Right atrium auricular region (tissue), 2 donors: ENCODE measurements at places on chromosomes 11 and 22.

- no peak for DNase-seq
These were observed 257.5 kb upstream of the FAT3 start for GRCh38 chr11:91967026-91967690.

DNA sequence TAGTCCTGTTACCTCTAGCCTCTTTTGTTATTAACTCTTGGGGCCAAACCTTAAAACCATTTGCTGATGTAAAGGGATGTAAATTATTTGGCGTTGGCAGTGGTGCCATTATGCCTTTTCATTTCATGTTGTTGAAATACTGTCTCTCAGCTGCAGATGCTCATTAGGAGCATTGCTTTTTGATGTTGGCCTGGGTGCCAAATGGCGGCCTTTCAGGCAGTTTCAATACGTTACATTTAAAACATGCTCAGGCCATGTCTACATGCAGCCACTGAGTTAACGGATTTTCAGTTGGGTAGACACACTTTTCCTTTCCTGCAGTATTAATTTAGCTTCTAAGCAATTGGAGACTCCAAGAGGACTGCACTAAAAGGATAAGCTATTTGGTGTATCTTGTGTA is 5.3 kb downstream of the NCAM1 start:
- no peak for DNase-seq

GRCh38 chr11:9741260-9741659 is 77.4 kb downstream of the SWAP70 start:
- DNase-seq: no peak

DNA sequence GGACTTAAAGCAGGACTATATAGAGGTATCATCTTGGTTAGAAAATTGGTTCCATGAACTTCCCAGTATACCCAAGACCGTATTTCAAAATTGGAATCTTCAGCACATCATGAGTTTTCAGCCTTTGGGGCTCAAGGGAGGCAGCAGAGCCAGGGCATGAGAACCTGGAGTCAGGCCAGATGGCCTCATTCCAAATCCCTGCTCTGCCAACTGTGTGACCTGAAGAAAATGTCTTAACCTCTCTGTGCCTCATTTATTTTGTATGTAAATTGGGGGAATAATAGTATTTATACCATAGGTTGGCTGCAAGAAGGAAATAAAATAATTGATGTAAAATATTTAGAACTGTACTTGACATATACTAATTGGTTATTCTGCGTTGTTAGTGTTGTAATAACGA is 987.6 kb downstream of the TBC1D22A start:
- no peak for DNase-seq

- no peak for DNase-seq
These were observed 59.0 kb downstream of the THAP12 start for GRCh38 chr11:76321820-76322524.

GRCh38 chr11:9332655-9333054 is 18.3 kb upstream of the TMEM41B start:
- no peak for DNase-seq

DNA sequence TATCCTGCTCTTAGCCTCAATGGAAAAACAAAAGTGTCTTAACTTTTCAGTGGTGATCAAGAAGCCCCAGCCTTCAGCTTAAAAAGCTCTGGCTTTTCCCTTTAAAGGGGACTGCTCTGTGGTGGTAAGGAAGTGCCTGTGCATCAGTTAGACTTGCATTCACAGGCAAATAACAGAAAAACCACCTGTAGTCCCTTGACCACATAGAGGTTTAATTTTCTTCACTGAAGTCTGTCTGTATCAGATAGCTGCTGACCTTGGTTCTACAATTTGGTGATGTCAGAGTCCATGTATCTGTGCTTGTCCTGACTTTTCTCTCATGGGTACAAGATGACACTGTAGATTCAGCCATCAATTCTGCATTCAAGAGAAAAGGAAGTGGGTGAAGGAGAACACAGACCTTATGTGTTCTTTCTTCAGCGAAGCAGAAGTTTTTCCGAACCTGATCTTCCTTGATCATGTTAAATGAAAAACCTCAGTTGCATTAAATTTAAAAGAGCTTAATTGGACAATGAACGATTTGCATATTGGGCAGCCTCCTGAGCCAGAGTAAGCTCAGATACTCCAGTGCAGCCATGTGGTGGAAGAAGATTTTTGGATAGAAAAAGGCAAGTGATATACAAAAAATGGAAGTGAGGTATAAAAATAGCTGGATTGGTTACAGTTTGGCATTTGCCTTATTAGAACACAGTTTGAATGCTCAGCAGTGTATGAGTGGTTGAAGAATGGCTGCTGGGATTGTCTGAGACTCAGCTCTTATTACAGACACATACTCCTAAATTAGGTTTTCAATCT is 43.2 kb upstream of the RDX start:
- no peak for DNase-seq

DNA sequence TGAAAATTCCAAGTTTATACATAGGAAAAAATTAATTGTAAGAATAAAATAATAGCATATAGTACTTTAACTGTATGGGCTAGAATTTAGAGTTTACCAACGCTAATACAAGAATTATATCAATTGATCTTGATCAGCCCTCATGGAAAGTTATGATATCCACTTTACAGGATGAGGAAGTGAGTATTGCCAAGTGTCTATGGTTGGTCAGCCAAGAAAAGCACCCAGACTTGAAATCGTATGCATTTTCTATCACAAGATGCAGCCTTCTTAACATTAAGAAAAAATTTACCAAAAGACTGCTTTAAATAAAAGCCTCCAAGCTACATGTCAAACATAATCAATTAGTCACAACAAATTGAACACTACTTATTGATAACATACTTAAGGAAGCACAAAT is 53.0 kb downstream of the DDI1 start:
- DNase-seq: no peak

GRCh38 chr11:122264121-122264520 is 148.1 kb upstream of the BLID start:
- no peak for DNase-seq

DNA sequence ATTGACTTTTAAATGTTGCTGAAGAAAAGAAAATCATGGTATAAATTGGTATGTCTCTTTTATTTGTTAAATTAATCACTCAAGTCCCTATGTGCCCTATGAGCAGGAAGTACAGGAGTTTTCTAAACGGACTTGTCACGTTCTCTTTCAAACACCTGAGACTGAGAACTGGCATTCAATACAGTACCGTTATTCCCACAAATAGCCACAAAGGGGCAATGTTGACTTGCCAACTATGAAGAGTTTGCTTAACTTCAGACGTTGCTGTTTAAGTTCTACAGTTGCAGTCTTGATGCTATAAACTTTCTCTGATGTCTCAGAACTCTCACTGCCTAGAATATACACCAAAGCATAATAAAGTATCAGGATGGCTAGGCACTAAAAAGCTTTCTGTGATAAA is 7.6 kb downstream of the OR56A1 start:
- no peak for DNase-seq

DNA sequence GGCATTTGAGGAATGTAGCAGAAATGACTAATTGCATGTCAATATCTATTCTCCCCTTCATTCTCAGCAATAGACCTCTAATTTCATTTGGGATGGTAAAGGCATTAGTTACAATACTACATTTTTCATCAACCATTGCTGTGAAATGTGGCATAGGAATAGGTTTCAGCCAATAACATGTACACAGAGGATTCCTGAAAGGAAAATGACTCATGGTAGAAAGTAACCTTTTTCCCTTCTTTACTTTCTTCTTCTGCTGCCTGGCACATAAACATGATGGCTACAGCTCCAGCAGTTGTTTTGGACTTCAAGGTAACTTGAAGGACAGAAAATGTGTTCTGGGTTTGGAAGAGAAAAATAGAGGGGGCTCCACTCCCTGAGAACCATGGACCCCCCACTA is 231.8 kb upstream of the CTSC start:
- no peak for DNase-seq

GRCh38 chr11:116461789-116462188 is 311.0 kb downstream of the BUD13 start:
- no peak for DNase-seq

GRCh38 chr11:67270256-67271204 is 4.3 kb downstream of the GRK2 start:
- DNase-seq: no peak

- no peak for DNase-seq
These were observed 3.4 kb downstream of the PTGDR2 start for GRCh38 chr11:60852117-60852981.

DNA sequence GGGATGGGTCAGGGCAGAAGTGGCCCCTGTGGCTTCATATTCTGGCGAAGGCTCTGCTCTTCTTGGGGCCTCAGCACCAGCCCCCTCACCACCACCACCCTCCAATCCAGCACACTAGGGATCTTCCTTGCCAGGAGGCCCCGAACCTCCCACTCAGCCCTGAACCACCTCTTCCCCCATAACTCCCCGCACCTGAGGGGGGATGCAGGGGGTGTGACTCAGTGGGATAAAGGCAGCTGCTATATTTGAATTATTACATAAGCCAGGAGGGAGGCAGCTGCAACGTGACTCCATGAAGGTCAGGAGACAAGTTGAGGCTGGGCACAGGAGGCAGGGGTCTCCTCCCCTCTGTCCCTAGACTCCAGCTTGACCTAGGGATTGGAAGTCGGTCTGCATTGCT is 5.6 kb upstream of the PDE2A start:
- DNase-seq: no peak

- DNase-seq: no peak
These were observed 384.6 kb downstream of the BUD13 start for GRCh38 chr11:116388146-116388545.

DNA sequence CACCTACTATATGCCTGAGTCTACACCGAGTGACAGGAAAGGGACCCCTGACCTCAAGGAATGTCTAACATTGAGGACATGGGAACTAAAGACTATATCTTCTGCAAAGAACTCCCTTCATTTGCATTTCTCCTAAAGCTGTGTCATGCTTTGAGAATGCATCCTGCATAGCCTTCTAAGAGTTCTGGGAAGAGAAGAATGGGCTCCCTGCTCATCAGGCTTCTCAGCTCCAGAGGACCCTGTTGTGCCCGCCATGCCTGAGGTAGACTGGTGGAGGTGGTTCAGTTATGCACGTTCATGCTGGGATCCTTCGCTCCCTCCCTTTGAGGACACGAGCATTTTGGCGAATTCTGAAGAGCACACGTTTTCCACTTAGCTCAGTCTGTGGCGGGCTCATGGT is 63.3 kb downstream of the GRIK4 start:
- no peak for DNase-seq

DNA sequence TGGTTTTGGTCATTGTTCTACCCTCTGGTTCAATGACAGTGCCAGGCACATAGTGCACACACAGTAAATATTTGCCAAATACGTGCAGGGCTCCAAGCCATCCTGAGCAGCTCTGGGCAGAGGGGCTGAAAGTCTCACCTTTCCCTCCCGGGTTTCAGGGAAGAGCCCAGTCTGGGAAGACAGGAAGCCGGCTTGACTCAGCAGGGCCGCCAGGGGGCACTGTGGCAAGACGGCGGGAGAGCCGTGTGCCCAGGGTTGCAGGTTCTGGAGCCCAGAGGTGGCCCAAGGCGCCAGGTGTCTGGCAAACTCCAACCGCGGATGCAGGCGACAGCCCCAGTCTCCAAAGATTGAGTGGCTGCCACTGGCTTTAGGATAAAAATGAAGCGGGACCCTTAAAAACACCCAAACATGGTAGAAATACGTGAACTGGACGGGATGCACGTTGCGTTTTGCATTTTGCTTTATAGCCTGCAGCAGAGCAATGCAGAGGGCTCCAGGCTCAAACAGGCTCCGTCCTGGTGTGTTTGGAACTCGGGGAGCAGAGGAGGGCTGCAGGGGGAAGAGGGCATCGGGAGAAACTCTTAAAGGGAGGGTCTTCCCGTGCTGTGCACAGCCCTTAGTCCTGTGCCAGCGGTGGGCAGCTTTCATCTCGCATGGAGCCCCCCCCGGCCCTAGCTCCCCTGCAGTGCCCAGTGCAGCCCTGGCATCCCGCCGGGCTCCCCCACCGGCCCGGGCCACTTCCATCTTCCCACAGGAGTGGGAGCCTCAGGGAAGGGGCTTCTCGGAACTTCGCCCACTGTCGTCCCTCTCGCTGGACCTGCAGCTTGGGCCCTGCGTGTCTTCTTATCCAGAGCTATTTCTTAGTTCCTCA is 10.7 kb downstream of the KRTAP5-5 start:
- DNase-seq: no peak

DNA sequence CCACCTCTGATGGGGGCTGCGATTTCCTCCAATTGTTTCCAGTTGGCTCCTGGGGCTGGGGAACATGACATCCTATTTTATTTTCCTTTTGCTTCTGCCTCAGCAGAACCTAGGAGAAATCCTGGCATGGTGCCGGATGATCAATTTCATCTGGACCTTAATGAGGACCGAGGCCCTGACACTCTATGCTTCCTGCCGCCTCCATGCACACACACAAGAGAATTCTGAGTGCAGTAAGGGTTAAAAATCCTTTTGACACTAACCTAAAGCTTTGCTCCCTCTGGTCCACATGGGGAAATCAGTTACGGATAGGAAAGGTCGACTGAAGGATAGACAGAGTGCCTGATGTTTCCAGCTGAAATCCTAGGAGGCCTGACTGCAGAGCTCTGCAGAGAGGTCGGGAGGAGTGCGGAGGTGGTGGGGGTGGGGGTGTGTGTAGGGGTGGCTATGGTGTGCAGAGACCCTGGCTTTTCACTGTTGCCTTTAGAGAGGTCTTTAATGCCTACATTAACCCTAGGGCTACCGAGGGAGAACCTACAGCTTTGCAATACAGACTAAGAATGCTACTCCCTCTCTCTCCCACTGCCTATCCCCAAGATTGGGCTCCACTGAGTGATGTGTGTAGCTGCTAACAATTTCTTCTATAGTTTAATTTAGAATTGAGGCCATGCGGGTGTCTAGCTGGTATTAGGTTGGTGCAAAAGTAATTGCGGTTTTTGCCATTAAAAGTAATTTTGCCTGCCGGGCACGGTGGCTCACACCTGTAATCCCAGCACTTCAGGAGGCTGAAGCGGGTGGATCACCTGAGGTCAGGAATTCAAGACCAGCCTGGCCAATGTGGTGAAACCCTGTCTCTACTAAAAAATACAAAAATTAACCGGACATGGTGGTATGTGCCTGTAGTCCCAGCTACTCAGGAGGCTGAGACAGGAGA is 53.6 kb upstream of the INCENP start:
- no peak for DNase-seq

DNA sequence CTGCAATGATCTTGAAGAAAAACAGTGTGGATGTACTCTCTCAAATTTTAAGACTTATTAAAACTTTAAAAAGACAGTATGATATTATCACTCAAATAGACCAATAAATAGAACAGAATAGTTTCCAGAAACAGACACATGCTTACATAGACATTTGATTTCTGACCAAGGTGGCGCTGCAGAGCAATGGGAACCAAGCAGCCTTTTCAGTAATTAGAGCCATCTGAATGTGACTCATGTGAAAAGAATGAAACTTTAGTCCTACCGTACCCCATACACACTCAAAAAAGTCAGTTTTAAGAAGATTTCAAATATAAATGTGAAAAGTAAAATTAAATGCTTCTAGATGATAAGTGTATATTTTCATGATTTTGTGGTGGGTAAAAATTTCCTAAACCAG is 74.2 kb upstream of the MS4A8 start:
- no peak for DNase-seq
